Islet precursor cell (in vitro differentiated cells): ENCODE measurements at places on chromosomes 5 and 9.

DNA sequence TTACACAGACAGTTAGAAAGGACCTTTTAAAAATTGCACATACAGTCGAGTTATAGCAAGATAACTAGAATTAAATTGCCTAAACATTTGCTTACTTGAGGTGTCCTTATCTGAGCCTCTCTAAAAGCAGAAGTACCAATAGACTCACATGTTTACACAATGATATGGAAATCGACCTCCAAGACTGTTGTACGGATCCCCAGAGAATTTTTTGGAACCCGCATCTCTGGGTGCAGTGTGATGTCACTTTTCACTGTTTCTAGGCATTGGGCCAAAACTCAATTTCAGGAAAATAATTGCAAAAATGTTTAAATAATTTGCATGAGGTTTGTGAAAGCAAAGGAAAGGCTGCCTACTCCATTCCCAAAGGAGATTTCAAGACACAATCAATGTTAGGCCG is 63.1 kb upstream of the ATG10 start:
- no peak for DNase-seq

DNA sequence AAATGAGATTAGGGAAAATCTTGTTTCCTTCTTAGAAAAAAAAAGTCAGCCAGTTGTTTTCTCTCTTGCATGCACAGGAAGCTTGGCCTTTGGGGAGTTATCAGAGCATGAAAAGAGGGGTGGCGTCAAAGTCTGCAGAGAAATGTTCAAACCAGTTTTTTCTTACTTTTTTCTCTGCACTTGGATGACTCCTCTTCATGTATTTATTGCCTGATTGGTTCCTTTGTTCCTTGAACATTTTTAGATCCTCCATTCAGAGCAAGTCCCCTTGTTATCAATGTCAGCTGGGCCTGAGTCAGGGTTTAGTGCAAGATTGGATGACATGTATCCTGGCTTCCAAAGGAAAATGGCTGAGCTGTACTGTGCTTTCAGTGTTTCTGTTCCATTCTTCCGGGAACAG is 392.6 kb upstream of the BRINP1 start:
- DNase-seq = no peak

DNA sequence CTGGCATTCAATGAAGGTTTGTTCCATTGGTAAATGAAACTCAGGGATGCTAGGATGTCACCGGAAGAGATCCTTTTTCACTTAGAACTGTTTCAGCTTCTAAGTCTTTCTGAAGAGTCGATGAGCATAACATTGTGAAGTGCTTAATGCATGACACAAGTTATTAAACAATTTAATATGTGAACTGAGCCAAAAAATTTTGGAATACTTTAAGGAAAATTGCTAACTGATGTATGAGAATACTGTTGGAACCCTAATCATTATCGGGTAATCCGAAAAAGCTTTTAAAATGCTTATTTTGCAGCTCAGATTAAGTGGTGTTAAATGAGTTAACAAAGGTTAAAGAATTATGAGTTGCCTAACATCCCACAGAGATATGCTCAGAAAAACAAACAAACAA is 34.9 kb downstream of the DMRT2 start:
- no peak for DNase-seq

DNA sequence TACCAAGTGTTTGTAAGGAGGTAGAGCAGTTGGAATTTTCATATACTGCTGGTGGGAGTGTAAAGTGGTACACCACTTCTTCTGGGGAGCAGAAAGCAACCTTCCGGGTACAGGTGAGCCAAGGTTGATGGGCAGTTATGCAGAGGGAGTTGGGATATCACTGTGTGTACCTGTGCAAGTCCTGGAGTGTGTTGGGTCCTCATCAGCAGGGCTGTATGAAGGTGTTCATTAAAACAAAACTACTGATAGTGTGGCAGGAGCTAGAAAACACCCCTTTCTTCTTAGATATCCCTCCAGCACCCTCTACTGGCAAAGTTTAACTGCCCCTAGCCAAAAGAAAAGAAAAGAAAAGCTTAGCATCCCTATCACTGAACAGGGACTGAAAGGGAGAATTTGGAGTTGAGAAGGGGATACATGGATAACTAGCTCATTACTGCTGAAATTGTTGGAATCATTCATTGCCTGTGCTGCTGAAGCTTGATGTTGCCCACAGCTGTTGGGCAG is 10.7 kb downstream of the MARCHF6 start:
- no peak for DNase-seq

DNA sequence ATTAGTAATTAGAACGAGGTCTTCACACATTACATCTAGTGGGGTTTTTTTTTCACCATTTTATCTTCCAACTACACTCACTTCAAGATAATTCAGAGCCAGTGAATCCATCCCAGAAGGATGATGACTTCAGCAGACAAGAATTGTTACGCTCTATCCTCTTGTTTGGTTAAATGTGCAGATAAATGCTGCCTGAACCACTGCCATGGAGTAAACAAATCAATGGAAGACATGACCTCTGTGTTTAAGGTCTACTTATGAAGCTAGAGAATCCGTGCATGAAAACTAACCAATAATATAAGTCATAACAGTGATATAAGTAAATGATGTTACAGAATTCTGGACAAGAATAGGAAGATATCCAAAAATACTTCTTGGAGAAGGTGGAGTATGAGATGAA is 602.6 kb downstream of the TLR4 start:
- no peak for DNase-seq

DNA sequence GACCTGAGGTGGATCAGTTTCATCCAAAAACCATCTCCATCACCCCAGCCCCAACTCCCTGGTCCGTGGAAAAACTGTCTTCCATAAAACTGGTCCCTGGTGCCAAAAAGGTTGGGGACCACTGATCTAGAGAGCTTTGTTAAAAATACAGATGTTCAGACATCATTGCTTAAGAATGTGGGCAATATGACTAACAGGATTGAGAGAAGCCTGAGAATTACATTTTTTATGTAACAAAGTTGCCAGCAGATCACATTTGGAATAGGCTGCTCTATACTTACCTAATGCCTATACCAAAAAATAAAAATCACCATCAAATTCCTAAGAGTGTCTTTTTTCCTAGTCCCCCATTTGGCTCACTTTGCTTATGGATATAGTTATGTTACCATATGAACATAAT is 143.3 kb downstream of the RAPGEF6 start:
- no peak for DNase-seq

DNA sequence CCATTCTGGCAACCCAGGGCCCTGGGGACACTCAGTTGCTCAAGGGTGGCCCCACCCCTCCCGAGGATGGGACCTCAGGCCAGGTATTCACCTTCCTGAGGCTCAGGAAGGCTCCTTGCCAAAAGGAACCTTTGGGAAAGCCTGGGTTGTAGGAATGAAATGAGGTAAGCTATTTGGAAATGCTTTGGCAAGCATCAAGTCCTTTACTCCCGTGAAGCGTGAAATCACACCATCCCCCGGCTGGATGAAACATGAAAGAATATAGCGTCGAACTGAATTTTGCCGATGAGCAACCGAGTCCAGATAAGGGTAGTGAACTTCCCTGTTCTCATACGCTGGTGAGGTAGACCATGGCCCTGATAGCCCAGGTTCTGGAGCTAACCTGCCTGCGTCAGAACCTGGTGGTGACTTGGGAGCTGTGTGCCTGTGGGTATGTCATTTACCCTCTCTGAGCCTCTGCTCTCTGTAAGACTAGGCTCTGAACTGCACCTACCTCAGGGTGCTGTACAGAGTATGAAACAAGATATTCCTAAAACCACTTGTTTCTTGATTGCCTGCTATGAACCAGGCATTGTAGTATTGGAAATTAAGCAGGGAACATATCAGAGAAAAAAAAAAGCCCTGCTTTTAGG is 105.3 kb upstream of the BOD1 start:
- no peak for DNase-seq

- no peak for DNase-seq
Measured at GRCh38 chr5:96404191-96404867, 28.7 kb downstream of the PCSK1 start.

- DNase-seq = peak; percentile 74
Measured at GRCh38 chr9:112421771-112422222, 41.9 kb downstream of the HSDL2 start.

DNA sequence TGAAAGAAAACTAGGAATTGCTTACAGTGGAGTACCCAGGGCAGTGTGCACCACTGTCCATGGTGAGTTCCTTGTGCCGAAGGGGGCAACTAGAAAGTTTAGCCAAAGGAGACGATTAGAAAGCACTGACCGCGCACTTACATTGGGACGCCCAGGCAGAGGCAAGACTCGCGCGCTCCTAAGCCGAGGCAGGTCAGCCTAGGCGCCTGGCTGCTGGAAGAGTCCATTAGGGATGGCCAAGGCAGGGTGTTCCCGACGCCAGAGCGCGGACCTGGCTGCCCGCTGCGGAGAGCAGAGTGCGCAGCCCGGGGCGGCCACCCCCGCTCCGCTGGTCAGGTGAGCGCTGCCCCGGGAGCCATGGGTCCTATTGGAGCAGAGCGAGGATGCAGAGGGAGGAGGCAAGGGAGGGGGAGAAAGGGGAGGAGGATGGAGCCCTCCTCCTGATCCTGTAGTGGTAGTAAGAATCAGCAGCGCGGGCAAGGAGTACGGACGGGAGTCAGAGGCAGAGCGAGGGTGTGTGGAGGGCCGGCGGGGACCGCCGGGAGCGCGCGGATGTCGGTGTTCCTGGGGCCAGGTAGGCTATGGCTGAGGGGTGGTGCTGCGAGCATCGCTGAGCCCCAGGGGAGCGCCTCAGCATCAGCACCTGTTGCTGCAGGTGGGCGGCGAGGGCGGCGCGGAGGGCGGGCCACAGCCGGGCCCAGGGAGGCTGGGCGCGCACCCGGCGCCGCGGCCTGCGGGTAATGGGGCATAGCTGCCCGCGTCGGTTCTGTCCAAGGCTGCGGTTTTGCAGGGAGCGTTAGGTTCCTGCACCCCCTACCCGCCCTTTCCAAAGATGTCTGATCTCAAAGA is at the start of gene ADGRV1:
TSS of gene ADGRV1 (plus strand) at position 454 of the 849 bp plus-strand sequence. CDS start at position 553, 99 bp downstream.
- DNase-seq = peak; percentile 99

GRCh38 chr5:120151825-120152224 is 312.3 kb upstream of the PRR16 start:
- no peak for DNase-seq

DNA sequence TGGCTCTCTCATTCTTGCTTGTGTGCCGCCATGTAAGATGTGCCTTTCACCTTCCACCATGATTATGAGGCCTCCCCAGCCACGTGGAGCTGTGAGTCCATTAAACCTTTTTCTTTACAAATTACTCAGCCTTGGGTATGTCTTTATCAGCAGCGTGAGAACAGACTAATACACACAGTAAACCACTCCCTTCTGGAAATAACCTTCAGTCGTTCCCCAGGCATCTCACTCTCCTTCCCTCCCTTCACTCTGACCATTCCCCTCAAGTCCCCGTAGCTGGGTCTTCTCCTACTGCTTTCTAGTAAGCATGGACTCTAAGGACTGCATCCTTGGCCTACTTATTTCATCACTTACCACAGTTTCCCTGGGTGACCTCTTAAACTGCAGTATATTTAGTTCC is 493.9 kb downstream of the CCDC171 start:
- DNase-seq = no peak

DNA sequence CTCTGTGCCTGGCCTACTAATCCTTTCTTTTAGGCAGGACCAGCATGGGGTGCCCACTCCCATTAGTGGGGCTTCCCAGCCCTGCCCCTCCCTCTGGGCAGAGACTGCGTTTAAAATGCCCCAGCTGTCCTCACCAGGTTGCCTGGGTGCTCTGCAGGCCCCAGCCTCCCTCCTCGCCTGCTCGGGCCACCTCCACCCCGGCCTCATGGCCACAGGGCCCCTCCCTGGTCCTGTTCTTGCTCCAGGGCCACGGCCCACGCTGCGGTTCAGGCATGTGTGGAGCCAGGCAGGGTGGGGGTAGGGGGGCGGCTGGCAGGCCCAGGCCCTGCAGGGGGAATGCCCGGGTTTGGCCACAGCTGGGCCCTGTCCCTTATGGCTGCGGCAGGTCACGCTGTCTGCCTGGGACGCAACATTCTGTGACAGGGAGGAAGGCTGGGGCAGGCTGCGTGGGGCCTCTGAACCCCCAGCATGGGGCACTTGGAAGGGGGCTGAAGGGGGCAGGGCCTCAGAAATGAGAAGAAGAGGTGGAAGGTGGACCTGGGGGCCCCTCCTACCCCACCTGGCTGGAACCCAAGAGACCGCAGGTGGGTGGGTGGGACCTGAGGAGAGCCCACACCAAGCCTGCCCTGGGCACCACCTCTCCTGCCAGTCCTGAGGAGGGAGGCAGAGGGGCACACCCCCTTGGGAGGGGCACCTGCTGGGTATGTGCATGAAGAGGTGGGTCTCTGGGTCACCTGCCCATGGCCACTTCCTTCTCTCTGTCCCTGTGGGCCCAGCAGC is at the start of gene LCN12:
TSS of gene LCN12 (plus strand) at position 733 of the 780 bp plus-strand sequence. CDS start 55 bp downstream, outside the sequence.
- DNase-seq = no peak

DNA sequence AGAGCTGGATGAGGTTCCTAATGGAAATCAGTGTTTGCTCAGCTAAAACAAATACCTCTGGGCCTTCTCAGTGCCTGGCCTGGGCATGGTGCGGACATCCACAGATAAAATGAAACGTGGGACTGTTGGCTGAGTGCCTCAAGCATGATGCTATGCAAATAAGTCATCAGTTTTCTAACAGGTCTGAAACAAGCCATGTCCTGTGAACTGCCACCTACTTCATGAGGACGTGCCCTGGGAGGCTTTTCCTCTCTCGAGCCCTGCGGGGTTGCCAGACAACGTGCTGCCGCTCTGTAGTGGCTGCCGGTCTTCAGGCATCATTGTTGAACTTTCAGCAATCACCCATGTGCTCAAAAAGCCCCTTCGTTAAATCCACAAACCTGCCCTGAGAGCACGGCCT is 240.4 kb upstream of the IRX2 start:
- DNase-seq = no peak

- DNase-seq = no peak
Measured at GRCh38 chr9:120257483-120257882, 322.5 kb downstream of the CDK5RAP2 start.

- DNase-seq = peak; percentile 24
Measured at GRCh38 chr9:15299374-15299939, 7.6 kb downstream of the TTC39B start.

DNA sequence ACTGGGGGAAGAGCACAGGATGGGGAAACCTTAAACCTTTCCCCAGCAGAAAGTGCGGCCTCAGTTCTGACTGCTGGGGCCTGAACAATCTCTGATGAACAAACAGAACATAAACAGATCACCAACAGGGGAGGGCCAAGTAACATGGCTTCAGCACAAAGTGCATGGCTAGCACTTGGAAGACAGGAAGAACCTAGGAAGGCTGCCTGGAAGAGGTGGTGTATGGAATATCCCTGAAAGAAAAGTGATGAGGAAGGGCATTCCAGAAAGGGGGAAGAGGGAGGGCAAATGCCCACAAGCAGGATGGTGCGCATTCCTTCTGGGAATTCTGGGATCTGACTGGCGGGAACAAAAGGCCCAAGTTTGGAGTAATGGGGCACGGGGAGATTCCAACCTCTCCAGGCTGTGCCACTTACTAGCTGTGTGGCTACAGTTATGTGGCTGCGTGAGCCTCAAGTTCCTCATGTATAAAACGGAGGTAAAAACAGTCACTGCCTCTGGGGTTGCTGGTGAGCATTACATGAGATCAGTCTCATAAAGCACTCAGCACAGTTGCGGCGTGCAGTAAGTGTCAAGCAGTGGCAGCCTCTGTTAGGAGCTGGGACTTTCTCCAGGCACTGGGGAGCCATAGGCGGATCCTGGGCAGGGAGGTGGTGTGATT is 1.6 kb downstream of the PDGFRB start:
- peak; percentile 89 for DNase-seq
